CD4-positive, alpha-beta T cell (primary cell): ENCODE measurements at places on chromosomes 3 and 15.

DNA sequence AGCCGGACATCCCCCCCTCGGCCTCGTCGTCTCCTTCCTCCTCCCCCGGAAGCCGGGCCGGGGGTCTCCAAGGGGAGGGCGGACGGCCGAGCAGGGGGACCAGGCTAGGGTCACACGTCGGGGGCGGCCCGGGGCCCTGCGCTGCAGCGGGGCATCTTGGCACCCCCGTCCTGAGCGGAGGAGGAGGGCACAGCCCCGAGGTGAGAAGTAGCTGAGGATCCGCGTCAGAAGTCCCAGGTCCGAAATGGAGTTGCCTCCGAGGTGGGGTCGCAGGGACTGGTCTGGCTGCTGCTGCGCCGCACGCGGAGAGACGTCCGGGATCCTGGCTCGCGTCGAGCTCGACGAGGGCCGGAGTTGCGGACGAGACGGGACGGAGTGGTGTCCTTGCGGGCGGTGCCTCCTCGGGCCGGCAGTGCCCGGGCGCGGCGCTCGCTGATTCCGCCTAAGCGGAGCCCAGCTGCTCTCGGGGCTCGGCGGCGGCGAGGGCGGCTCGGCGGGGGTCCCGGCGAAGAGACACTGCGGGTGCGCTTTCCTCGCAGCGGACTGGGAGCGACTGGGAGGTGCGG is at the start of gene ADCY5:
ADCY5 (minus strand) TSS at position 555 of the 566 bp plus-strand sequence; CDS start at position 10, 545 bp downstream.
- DNase-seq = peak; percentile 7

DNA sequence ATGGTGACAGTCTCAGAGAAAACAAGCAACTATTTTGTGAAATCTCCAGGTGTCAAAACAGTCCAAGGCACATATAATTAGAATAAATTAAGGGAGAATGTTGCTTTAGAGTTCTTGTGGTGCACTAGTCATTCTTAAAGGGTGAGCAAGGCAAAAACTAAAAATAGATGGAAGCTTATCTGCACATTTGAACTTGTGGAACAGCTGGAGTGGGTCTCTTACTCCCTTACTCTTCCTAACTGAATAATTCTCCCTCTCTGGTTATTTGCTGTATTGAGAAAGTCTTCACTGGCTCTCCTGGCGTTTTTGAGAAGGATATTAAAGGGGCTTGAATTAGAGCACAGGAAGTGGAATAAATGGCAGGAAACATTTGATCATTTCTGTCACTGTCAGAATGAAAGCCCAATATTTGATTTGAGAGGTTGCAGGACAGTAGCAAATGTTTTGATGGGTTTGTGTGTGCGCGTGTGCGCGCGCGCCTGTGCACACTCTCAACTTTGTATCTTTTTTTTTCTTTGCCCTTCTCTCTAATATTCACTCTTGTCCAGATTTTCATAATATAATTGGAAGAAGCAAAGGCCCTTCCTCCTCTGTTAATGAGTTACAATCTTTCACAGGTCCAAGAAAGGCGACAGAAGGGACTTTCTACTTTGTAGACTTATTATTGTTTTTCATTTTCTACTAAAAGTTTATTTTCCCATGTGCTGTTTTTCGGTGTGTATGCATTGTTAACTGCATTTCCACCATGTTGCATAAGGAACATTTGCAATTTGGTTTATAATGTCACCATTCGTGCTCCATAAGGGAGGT is 40.9 kb downstream of the AKAP13 start:
- DNase-seq = no peak

DNA sequence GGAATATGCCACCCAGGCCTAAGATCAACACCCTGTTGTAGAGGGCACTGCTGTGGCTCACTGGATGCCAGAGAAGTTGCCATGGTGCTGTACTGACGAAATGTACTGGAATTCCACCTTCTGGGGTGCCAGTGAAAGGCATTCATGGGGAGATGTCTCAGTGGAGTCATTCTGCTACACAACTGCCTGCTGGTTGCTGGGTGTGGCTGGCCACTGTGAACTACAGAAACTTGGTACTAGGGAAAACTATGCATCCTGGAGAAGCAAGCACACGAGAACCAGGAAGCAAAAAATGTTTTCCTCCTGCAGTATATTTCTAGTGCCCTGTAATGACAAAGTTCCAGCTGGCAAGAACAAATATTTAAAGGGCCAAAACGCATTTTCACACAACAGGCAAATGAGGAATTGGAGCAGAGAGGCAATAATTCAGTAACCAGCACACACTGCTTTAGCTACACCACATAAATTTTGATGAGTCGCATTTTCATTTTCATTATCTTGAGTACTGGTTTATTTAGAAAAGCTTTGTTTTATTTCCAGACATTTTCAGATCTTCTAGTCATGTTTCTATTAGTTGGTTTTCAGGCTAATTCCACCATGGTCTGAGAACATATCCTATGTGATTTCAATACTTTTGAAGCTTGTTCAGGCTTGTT is 18.3 kb upstream of the RFX7 start:
- no peak for DNase-seq

DNA sequence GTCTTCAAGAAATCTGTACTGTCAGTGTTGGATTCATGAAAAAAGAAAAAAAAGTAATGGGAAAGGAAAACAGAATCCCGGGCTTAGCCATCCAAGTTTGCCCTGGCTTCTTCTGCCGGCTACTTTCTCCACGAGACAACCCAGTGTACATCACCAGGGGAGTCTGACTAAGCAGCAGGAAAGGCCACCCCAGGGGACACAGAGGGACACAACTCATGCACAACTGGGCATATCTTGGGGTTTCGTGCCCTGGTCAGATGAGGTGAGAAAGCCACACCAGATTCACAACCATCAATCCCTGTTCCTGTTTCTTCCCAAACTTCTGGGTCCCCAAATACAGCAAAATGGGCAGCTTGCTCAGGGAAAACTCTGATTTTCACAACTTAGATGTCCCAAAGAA is 33.2 kb downstream of the ADAMTS17 start:
- no peak for DNase-seq

- no peak for DNase-seq
Measured at GRCh38 chr3:121064121-121064520, 156.1 kb downstream of the STXBP5L start.

- peak; percentile 75 for DNase-seq
Measured at GRCh38 chr3:114383875-114384557, 90.2 kb downstream of the TIGIT start.

- DNase-seq = no peak
Measured at GRCh38 chr3:19270481-19270880, 122.2 kb downstream of the KCNH8 start.

DNA sequence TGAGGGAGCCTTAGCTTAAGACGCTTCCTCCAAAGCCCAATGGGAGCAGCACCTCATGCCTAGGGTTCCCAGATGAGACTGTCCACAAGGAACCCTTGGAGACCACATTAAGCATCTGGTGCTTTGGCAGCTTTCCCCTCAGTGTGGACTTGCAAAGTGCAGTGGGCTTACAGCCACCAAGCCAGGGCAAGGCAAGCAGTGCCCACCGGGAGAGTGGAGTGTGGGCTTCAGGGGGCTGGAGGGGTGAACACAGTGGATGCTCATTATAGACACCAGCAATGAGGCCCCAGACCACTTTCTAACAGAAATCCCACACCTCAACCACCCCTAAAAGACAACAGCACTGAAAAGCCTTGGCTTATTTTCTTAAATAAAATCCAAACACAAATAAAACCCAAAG is 9.1 kb upstream of the MUSTN1 start:
- no peak for DNase-seq

DNA sequence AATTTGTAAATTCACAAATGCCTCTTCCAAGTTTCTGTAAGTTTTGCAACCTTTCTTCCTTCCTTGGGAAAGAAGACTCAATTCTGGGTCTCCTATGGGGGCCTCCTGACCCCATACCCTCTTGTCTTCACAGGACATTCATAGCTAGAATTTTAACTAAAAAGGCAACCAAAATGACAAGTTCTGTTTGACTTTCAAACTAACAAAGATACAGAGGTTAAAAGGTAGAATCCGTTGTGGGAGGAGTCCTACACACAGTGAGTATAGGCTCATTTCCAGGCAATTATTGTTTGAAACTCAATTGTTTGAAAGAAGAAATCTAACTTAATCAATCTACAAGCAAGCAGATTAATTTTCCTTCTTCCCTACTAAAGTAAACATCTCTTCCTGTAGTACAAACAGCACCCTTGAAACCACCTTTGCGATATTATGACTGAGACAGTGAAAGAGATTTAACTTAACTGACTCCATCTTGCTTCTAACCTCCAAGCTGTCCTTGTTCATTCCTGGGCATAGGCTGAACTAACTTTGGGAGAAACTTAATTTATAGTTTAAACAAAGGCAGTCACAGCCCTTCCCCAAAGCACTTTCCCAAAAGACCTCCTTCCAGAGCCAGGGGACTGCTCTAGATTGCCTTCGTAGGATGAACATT is 14.4 kb upstream of the TNFSF10 start:
- no peak for DNase-seq

DNA sequence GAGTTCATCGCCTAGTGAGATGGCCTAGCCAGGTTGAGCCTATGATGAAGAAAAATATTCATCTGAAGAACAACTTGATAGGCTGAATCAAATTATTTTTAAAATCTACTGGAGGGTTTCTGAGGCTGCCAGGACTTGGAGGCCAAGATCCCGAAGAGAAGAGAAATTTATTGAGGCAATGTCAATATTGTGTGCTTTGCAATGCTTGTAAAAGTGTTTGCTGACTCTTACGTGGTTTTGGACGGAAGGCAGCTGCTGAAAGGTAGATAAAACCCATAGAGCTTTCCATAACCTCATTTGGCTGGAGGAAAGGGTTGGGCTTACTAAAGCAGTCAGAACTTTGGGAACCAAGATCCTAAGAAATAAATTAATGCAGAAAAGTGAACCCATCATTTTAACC is 361.0 kb upstream of the IL12A start:
- no peak for DNase-seq

- no peak for DNase-seq
Measured at GRCh38 chr15:61764141-61764540, 296.1 kb downstream of the VPS13C start.
